ENCODE measurements at places on chromosomes 3 and 15.

GRCh38 chr15:85401108-85401774, 20.8 kb downstream of the AKAP13 start:
- no peak for DNase-seq

DNA sequence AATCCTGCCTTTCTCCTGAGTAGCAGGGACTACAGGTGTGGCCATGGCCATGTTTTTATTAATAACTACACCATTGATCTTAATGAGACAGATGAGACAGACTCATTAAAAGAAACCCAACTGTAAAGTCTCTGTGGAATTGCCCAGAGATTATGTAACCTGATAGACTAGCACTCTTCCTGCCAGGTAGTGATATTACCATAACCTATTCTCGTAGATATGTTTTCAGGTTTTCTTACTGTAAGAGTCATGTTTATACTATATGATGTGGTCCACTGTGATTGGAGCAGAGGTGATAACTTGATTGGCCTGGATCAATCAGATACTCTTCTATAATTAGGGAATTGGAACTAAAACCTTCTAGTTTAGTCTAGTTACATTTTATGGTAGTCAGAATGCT, 93.7 kb downstream of the NFKBIZ start:
- no peak for DNase-seq

DNA sequence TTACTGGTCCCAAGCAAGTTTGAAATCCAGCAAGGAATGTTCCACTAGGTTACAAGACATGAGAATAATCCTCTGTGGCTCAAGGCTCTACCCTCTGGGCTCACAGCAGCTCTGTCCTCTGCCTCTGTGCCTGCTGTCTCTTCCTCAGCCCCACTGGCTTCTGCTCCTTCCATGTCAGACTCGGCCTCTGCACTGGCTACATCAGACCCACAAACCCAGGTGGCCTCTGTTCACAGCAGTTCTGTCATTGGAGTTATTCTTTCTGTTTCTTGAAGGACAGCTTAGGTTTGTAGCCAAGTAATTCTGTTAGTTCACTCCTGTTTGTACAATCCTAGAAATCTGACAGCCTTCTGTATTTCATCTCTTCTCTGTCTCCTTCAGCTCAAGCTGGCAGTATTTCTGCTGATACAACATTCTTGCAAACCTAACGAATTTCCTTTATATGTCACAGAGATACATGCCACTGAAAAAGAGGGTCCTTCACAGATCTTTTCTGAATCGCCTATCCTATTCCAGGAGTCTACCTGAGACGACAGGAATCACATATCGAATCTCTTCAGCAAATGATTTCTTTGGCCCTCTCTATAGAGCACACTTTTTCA, 227.8 kb upstream of the PLSCR5 start:
- DNase-seq, result no peak

DNA sequence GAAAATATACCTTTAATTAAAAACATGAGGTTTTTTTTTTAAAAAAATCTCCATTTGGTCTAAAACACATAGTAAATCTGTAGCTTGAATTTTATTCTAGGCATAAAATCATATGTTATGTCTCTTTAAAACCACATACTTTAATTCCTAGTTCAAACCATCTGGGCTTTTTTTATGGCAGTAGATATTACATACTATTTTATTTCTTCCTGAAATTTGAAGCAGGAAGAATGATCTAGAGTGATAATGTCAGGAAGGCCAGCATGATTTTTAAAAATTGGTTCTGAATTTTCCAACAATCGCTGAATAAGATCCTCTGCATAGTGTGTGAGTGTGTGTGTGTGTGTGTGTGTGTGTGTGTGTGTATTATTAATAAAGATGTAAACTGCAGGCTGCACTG, 420.3 kb downstream of the NAALADL2 start:
- DNase-seq, result no peak

GRCh38 chr3:38459499-38460048, 5.9 kb downstream of the ACVR2B start:
- no peak for DNase-seq

- DNase-seq, result no peak
Observed at GRCh38 chr3:191959876-191960413, 499.0 kb downstream of the PYDC2 start.

DNA sequence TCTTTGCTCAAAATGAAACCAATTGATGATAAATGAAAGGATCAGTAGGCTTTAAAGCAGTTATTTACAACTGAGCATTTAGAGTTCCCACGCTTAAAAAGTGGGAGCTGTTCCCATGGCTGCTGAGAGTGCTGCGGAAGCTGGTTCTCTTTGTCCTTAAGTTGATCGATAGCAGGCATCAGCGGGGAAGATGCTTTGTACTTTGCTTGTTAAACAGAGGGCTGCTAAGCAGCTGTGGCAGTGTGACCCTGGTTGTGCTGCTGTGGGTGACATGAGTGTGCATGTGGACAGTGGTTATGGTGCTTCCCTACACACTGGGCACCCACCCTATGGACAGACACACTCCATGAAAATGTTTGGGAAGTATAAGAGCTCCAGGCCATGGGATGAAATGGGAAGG, 96.3 kb downstream of the PTPRG start:
- no peak for DNase-seq

GRCh38 chr3:61725851-61726333, 164.5 kb downstream of the PTPRG start:
- no peak for DNase-seq

DNA sequence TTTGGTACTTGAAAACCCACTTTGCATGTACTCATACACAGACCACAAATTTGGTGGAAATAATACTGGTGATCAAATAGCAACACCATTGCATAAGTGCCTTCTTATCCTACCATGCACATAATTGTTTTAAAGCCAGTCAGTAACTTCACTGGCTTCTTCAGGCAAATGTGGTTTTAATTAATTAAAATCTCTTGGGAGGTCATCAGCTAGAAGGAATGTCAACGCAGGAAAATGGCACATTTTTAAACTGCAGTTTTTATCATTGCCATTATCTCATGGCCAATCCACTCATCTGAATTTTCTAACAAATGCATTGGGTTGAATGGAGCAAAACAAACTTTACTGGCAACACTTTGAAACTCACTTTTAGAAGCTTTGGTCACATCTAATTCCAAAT, 105.7 kb upstream of the ZPLD1 start:
- no peak for DNase-seq

DNA sequence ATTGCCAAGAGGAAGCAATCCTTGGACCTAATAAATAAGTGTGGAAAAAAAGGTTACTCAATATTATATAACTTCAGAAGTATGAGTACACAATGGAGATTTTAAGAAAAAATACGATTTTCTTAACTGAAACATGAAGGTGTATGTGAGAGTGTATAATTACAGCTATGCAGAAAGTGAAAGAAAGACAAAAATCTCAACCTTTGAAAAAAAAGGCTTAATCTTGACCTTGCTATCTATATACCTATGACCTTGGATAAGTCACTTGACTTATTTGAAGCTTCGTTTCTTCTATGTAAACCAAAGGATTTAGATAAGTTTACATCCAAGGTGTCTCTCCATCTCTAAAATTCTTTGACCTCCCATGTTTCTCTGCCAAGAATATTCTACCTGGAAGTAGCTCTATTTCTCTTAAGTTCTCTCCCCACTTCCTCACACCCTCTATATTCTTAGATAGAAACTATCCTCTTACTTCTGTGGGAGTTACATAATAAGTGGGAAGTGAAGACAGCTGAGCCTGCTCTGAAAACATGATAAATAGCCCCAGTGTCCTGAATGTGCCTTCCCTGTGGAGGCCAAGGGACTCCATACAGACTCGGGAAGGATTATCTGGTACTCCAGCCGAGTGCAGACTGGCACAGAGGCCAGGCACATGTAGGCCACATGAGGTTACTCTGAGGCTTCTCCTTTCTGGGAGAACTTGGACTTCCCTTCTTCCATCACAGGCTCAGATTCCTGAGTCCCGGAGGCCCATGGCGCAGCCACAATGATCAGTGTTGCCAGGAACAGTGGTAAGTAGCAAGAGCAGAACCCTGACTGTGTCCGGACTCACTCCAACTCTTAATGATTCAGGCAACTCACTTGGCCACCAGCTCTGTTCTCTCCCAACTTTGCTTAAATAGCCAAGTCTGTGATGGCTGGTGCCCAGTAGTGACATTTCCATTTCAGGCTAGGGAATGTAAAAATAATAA, 166.8 kb upstream of the COL8A1 start:
- DNase-seq, result no peak

DNA sequence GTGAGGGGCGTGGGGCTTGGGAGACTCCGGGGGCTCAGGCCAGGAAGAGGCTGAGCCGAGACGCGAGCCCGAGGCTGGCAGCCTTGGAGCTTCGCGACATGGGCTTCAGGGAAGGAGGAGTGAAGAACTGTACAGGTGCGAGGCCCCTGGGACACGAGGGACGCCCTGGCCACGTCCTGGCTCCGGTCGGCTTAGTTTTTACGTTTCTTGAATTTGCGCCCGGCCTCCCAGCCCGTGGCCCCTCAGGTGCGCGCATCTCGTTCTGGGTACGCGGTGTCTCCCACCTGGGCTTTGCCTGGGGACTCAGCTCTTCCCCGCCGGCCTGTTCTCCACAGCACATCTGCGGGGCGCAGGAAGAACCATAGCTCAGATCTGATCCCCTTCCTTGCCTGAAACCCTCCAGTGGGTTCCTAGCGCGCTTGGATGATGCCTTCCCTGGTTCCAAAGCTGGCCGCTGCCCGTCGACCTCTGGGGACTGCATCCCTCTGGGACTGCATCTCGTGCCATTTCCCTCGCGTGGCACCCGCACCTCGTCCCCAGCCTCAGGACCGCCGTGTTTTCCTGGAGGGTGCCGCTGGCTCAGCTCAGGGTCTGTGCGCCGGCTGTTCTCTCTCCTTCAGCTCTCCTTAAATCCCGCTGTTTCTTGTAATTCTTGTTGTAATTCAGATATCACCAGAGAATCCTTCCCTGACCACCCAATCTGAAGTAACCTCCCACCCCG, 614 bp downstream of the CHCHD6 start:
- peak; percentile 51 for DNase-seq

DNA sequence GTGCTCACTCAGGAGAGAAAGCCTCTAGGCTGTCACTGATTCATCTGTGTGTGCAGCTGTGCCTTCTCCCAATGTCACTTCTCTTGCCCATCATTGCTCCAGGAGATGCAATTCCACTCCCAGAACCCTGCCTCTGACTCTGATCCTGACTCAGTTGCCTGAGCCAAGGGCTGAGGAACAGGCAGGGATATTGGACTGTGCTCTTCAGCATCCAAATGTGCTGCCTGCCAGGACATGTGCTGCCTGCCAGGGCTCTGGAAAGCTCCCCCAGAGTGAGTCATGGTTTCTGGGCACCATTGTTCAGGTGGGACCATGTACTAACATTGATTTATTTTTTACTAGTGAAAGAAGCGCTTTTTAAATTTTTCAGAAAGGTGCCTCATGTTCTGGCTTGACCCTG, 71.0 kb downstream of the TRIM42 start:
- DNase-seq, result no peak

DNA sequence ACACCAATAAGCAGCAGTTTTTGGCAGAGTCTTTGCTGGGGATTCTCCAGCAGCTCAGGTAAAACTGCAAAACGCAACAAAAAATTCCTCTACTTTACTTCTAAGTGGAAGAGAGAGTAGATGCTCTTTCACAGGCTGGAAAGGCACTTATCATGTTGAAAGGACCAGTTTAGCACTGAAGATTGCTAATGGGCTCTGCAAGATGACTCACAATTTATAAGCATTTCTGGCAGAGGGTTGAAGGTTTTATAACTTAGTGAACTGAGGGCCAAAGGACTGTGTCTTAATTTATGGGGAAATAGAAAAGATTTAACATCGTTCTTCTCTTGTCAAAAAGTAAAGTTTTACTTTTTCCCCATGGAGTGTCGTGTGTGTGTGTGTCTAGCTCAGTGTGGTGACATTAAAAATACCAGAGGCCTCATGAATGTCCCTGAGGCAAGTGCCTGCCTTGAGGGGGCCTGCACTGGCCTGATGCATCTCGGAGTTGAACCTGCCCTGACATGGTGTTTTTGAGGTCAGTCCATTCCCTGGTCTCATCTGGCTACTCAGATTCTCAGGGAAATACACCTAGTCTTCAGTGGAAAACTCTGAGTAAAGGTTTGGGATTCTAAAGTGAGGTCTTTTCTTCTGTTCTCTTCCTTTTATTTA, 1092.0 kb downstream of the NAALADL2 start:
- DNase-seq, result no peak

GRCh38 chr3:33131331-33132018, 17.7 kb downstream of the CRTAP start:
- peak; percentile 51 for DNase-seq

DNA sequence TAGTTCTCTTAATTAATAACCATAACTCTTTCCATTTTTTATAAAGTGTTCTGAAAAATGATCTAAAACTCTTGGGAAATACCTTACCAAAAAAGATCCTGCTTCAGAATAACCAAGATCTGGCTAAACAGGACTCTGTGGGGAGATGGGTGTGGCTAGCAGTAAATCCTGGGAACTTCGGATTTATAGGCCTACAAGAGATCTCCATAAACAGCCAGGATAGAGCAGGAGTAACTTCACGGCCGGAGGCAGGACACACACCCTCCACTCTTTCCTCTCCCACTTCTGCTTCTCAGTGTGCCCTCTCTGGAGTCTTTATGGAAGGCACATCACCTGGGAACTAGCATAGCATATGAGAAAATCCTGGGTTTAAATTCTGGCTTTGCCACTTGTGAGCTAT, 309.4 kb upstream of the SOX2 start:
- no peak for DNase-seq

DNA sequence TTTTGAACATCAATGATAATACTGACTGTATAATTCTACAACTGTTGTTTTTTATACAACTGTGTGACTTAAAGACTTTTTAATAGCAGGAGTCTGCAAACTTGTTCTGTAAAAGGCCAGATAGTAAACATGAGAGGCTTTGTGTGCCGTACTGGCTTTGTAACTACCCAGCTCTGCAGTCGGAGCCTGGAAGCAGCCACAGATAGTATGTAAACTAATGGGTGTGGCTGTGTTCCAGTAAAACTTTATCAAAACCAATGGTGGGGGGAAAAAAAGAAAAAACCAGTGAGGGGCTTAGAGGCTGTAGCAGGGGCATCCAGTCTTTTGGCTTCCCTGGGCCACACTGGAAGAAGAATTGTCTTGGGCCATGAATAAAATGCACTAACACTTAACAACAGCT, 11.9 kb downstream of the ASB7 start:
- no peak for DNase-seq

GRCh38 chr3:159170436-159171003, 368.7 kb downstream of the MFSD1 start:
- no peak for DNase-seq

DNA sequence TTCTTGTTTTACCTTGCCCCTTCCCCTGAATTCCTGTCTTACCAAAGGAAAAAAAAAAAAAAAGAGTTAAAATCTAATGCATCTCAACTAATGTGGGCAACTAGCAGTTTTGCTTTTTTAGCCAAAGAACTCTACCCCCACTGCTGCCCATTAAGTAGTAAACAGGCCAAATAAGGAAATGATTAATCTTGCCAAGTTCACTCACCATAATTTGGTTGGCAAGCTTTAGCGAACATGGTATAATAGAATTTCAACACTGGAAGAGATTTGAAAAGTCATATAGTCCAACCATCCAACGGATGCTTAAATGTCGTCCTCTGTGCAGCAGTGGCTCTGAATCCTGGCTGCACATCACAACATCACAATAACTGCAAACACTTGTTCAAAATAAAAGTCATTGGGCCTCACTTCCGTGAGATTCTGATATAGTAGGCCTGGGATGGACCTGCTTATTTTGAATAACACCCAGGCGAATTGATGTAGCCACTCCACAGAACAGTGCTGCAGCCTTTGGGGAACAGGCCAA, 142.0 kb upstream of the UBE2E1 start:
- no peak for DNase-seq

GRCh38 chr3:63386568-63386967, 108.5 kb downstream of the SYNPR start:
- no peak for DNase-seq

GRCh38 chr3:126434931-126435411, 40.3 kb downstream of the CFAP100 start:
- no peak for DNase-seq

GRCh38 chr3:110811050-110811449, 260.6 kb upstream of the NECTIN3 start:
- DNase-seq, result no peak

All from NCI-H2081 (cell line).